Lung (tissue), 17 donors: ENCODE measurements at places on chromosomes 1 and 21.

DNA sequence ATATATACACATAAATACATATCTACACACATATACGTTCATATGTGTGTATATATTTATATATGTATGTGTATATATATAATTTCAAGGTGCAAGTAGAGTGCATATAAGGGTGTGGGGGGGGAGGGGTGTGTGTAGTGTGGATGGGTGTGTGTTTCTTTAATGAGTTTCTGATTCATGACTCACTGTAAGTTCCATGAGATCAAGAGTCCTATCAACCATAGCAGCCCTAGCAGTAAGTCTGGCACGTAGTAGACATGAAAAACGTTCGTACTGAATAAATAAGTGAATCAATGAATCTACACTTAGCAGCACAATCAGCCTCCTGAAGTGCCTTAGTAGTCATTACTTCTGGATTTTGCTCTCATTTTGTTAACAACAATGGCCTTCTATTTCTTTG is 61.9 kb upstream of the KRTAP11-1 start:
- no peak for DNase-seq

GRCh38 chr1:46708121-46708520 is 10.8 kb downstream of the EFCAB14 start:
- no peak for DNase-seq

- peak; percentile 85 for DNase-seq
Measured at GRCh38 chr21:33266050-33266788, at the start of gene IL10RB. Gene IL10RB, plus strand, starts transcription at chr21:33266367. Its CDS starts 99 bp downstream, at chr21:33266466.

DNA sequence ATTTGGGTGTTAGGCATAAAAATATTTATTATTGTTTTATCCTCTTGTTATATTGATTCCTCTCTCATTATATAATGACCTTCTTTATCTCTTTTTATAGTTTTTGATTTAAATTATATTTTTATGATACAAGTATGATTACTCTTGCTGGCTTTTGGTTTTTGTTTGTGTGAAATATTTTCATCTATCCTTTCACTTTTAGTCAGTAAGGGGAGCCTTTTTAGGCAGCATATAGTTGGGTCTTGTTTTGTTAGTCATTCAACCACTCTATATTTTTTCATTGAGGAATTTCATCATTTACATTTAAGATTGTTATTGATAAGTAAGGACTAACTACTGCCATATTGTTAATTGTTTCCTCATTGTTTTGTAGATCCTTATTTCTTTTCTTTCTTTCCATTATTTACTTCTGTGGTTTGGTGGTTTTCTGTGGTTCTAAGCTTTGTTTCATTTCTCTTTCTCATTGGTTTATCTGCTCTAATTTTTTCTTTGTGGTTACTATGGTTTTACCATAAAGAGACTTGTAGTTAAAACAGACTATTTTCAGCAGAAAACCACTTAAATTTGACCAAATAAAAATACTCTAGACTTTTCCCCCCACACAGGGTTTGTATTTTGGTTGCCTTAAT is 593.1 kb downstream of the NUF2 start:
- DNase-seq: no peak

DNA sequence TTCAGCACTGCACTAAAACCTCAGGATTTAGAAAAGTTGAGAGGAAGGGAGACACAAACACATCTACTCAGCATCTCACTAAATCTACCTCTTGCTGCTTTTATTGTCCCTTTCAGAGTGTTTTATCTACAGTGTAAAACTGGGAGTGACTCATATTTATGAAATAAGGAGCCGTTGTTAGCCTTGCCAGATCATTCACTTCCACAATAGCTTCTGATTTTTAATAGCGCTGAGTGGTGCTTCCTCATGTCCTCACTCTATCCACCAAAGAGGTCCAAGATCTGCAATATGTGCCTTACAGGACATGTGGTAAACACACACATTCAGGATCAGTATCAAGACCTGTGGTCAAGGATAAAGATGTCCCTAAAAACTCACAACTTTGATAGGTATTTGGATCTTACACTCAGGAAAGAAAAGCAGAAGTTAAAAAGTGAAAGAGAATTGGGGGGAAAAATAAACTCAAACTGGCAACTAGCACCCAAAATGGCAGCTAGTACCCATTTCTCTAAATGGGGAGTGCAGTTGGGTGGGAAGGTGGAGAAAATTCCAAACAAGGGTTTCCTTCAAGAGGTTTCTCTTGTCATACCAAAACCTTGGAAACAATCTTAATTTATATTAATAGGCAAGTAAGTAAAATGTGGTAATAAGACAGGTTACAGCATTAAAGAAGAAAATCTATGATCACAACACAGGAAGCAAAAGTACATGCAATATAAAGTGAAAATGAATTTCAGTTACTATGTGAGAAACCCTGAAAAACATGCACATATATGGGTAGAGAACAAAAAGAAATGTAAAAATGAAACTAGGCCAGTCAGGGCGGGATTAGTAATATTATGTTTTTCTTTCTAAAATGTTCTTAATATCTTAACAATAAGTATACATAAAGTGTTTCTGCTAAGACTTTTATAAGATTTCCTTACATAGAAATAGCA is 15.9 kb downstream of the DUSP10 start:
- DNase-seq: no peak

DNA sequence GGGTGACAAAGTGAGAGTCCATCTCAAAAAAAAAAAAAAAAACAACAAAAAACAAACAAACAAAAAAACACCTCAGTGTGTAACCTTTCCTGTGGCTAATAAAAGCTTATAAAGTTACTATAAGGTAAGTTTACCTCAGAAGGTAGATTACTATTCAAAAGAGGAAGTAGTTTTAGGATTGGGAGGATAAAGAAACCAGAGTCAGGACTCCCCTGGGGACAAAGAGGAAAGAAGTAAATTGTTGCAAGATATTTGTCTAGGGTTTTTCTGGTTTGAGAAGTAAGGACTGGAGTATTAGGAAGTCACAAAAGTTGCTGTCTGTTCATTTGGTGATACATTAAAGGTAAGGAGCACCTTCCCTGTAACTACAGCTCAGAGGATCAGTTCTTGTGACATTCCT is 23.8 kb upstream of the CENPF start:
- DNase-seq: no peak

DNA sequence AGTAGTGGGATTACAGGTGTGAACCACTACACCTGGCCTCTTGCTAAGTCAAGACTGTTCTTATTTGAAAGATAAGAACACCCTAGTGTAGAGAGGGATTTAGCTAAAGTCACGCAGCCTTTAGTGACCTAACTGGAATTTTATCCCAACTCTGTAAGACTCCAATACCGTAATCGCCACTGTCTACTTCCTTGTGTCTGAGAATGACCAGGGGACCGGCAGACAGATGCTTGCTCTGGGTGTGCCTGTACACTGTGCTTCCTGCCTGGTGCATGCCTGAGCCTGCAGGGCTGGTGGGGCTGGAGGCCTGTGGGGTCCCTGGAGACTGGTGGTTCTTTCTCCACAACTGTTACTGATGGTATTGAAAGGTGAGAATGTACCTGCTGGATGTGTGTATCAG is 15.3 kb downstream of the MFSD2A start:
- DNase-seq: no peak

GRCh38 chr21:36245115-36245514 is 74.9 kb upstream of the MORC3 start:
- DNase-seq: no peak

DNA sequence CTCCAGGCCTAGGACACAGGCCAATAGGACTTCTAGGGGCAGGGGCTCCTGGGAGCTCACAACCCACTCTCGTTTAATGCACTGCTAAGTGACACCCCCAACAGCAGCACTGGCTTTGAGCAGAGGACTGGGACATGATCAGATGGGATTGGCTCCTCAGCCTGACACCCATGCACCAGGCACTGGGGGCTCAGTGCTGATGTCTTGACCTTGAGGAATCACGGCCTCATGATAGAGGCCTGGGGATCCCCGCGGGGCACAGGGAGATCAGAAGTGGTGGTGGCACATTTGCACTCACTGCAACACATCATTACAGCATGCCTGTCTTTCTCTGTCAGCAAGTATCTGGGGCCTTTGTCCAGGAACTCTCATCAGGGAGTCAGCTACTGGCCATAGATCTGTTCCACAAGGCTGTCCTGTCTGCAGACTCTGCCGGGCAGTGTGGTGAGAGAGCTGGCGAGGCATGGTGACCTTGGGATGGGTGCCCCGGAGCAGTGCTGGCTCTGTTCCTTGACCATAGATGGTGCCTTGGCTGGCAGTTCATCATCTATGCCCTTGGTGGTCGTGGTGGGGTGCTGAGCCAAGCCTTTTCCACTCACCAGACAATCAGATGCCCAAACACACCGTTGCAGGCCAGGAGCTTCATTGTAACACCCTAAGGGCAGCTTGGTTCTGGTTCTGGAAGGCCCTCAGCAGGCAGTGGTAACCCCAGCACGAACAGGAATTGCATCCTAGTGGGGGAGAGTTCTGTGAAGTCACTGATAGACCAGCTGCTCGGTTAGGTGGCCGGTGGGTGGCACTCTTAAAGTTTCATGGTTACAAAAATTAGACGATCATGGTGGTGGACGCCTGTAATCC is 22.2 kb upstream of the PARP1 start:
- no peak for DNase-seq

DNA sequence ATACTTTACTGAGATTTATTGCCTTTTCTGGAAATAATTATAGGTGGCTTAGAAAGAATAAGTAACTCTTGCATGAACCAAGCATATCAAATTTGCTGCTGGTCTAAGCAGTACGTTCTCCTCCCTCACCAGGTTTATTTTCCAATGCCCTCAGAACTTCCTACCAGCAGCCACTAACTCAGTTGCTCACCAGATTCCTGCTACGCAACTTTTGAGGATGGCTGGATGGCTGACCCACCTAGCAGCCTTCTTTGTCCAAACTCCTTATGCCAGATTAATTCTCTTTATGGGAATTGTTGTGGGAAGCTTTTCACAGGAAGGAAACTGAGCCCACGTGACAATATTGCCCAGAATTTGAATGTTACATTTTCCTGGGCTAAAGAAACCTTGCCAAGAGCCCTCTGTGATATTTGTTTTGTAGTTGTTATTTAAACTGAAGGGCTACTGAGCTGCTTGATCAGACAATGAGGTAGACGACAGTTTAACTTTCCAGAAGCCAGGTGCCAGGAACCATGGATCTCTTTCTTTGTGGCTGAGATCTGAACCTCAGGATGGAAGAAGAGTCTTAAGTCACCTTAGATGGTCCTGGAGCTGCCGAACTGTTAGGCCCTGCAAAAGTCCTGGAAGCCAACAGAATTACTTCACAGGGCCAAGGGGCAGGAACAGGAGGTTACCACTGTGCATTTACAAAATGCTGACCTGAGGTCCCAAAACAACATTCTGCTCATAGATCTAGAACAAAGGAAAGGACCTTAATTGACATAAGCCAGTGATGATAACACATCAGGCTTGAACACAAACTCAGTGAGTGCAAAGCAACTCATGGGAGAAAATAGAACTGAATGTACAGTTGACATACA is 85.5 kb upstream of the ATP1A1 start:
- DNase-seq: no peak

- DNase-seq: no peak
Measured at GRCh38 chr1:94160811-94161210, 39.9 kb upstream of the ABCA4 start.

DNA sequence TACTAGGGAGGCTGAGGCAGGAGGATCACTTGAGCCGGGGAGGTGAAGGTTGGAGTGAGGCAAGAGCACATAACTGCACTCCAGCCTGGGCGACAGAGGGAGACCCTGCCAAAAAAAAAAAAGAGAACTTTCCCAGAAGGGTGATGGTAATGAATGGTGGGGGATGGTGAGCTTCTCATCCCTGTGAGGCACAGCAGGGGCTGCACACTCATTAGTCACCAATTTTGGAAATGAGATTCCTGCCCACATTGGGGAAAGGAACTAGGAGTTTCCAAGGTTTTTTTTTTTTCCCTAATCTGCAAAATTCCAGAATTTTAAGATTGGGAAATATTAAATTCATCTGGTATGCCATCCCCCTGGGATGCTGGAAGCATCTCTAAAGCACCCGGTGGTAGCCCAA is 50.2 kb upstream of the SSBP3 start:
- DNase-seq: no peak

DNA sequence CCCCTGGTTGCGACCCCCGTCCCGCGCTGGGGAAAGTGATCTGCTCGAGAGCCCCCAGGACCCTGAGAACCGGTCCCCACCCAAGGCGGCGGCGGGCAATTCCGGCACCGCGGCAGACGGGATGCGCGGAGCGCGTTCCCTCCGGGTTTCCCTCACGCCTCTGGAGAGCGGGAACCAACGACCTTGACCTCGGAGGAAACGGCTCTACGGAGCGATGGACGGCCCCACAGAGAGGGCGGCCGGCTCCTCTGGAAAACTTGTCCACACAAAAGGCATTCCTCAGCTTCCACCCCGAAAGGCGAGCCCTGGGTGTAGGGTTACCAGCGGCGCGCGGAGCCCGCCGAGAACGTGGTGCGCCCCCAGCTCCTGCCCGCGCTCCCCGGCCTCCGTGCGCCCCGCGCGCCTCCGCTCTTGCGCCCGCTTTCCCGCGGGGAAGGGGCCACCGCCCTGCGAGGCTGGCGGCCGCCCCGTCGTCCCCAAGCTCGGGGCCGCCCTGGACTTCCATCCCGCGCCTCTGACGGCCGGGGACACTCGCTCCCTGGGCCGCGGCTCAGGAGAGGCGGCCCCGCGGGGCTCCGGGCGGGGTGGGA is 391 bp upstream of the KIAA1614 start:
- peak; percentile 73 for DNase-seq
